HEK293T (cell line): ENCODE measurements at places on chromosomes 7 and 10.

- no peak for DNase-seq
Observed at GRCh38 chr10:71631007-71631861, 88.3 kb downstream of the C10orf105 start.

GRCh38 chr7:23475576-23475839, 5.2 kb upstream of the IGF2BP3 start:
- DNase-seq, result no peak

DNA sequence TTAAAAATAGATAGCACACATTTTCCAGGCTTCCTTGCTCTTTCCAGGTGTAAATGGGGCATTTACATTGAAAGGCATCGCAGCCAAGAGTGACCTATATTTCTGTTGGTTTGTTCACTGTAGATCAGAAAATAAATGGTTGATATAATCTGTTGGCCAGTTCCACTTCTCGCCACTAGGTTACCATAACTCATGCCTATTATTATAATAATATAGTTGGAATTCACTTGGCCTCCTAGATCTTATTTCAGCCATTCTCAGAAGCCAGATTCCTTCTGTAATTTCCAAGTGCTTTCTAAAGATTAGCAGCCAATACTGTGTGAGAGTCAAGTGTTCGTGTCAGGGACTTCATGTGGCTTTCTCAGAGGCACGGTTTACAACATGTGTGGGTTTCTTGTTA, 179.5 kb downstream of the DNAH11 start:
- DNase-seq, result no peak

DNA sequence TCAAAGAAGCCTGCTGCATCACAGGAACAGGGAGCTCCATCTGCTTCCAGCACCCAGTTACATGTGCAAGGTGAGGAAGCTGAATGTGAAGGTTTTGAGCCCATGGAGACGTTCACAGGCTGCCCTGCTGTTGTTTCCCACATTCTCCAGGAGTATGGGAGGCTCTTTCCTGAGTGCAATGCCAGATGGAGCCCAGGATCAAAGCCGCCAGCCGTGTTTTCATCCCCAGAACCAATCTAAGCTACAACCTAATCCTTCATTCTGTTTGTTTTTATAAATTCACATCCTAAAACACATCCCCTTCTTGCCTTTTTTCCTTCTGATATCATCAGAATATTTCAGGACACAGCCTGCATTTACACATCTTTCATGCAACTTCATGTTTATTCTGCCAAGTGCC, 98.9 kb upstream of the PRR15 start:
- no peak for DNase-seq

DNA sequence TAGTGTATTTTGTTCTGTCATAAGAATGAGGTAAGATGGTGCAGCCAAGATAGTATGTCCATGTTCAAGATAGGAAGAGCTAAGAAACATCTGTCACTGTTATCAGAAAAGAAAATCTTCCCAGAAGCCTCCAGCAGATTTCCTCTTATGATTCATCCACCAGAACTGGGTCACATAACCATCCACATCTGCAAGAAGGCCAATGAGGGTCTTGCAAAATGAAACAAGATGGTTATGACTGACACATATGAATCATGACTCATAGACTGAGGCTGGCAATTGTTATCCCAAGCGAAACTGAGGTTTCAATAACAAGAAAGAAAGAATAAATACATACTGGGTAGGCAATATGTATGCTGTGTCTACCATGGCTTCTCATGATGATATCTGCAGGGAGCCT, 30.3 kb downstream of the CCNJ start:
- no peak for DNase-seq

DNA sequence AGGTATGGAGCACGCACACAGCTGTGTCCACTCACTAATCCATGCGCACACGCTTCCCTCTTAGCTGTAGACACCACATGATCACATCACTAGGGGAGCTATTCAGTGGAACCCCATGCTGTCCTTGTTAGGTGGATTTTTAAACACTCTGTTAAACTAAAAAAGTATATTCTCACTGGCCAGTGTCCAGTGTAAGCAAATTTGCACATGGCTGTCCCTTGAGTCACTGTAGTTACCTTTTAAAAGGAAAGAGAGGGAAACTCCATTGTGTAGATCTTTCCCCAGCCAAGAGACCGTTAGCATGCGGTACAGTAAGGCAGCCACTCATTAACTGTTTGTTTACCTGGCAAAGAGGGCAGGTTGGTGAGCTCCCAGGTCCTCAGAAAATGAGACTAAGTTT, 81.6 kb upstream of the INSYN2A start:
- DNase-seq, result no peak

DNA sequence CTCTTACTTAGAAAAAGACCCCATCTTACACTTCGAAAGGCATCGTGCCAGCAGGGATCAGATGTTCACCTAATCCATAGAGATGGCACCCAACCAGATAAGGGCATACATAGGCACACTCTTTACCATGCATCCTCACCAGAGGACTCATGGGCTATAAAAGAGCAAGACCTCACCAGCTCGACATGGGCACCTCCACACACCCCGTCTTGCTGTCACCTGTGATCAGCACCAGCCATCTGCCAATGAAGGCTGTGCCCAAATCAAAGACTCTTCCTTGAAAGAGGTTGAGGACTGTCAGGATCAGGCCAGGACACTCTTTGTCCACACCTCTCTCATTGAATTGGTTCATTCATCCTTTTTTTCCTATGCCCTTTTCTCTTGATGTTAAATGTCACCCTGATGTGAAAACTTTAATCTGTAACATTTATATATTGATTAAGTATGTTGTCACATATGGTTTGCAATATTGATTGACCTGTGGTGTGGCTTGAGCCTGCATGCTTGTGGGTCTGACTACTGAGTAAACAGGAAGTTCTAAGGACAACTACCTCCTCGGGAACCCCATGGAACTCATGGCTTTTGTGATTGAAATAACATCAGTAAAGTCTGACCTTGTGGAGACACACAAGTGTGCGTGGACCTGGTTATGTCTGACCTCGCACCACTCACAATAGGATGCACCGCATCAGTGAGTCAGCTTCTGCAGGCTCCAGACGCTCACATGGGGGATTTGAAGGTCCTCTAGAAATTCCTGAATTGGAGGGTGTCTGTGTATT, 75.5 kb downstream of the HTR5A start:
- no peak for DNase-seq

GRCh38 chr10:47047577-47048525, 136.6 kb downstream of the PTPN20 start:
- peak; percentile 79 for DNase-seq
